Coronary artery (tissue), 2 donors: ENCODE measurements at places on chromosomes 11 and 22.
A peak's percentile ranks its signal among the peaks of the same experiment; 100 is the strongest.

- no peak for DNase-seq
These were observed 58.6 kb downstream of the LRRC4C start for GRCh38 chr11:41400819-41401382.

- DNase-seq, result peak; percentile 56
These were observed 50.7 kb downstream of the CD82 start for GRCh38 chr11:44615913-44616791.

DNA sequence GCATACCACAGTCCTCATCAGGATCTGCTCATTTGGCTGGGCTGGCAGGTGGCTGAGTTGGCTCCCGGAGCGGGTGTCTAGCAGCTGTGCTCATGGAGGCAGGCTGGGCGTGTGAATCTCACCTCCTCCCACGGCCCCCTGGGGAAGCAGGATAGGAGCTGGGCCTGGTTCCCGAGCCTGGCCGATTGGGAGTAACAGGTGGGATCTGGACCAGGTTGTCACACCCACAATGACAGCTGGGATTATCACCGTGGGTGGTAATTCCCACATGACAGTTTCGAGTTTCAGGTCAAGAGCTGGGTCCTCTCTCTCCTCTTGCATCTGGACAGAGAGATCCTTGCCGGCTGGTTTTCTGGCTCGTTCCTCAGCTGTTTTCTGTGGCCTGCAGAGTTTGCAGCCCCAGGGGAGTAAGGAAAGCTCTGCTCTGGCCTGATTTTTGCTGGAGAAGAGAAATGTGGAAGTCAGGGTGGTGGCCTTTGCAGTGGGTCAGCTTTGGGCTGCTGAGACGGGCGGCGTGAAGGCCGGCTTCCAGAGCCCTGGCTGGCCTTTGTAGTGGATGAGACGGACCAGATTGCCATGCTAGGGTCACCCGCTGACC, 57.0 kb downstream of the BCR start:
- no peak for DNase-seq

DNA sequence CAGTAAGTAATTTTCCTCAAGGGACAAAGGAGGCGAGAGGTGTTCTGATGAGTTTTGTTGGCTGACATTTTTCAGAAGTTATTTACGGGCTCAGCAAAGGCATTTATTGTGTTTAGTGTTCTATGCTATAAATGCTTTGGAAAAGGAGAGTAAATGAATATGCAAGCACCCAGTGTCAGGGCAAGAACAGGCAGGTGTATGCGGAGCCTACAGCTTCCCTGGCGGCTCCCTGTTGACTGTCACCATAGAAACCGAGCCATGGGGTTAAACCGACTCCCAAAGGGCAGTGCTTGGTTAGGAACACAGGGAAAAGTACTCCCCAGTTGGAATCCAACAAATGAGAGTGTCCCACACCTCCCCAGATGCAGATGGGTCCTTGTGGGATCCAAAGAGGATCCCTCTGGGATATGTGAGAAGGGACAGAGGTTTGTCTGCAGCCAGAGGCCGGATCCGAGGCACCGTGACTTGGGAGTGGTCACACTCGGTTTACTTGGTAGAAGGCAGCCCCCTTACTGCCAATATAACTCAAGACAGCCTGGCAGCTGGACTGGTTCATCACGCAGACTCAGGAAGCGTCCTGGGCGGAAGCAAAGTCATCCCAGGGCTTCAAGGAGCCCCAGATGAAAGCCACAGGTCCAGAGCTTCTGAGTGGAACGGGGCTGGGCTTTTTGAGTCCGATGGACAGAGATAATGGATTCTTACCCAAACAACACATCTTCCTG, 329.7 kb downstream of the CTTN start:
- no peak for DNase-seq

DNA sequence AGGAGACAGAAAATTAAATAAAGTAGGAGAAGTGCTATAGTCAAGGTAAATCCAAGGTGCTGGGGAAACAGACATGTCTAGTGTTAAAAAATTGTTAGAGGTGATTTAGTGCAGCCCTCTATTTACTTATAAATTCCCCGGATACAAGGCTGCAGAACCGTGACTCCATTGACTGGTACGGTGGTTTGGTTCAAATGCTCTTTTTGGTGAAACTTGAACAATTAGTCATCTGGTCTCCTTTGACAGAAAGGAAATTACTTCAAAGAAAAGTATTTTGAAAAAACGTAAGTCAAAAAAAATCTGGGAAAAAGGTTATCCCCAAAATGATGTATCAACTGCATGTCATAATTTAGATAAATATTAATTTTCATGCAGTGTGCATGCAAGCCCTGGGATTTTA, 399.2 kb downstream of the CNTN5 start:
- no peak for DNase-seq

GRCh38 chr22:24685531-24686190, 82.7 kb downstream of the GGT1 start:
- DNase-seq, result no peak

DNA sequence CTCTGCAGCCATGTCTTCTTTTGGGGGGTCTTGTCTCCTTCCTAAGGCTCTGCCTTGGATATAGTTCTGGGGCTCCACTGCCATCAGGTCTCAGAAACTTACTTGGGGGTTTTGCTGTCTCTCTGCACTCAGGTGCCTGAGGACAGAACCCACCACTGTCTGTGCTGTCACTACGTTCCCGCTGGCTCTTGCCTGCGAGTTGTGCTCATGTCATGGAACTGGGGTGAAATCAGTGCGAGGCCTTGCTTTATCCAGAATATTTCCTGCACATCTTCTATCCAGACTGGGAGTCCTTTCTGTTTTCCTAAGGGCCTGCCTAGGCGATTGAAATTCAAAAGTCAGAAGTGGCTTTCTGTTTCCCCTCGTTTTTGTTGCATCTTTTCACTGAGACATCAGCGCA, 6.6 kb upstream of the USP2 start:
- DNase-seq, result no peak

DNA sequence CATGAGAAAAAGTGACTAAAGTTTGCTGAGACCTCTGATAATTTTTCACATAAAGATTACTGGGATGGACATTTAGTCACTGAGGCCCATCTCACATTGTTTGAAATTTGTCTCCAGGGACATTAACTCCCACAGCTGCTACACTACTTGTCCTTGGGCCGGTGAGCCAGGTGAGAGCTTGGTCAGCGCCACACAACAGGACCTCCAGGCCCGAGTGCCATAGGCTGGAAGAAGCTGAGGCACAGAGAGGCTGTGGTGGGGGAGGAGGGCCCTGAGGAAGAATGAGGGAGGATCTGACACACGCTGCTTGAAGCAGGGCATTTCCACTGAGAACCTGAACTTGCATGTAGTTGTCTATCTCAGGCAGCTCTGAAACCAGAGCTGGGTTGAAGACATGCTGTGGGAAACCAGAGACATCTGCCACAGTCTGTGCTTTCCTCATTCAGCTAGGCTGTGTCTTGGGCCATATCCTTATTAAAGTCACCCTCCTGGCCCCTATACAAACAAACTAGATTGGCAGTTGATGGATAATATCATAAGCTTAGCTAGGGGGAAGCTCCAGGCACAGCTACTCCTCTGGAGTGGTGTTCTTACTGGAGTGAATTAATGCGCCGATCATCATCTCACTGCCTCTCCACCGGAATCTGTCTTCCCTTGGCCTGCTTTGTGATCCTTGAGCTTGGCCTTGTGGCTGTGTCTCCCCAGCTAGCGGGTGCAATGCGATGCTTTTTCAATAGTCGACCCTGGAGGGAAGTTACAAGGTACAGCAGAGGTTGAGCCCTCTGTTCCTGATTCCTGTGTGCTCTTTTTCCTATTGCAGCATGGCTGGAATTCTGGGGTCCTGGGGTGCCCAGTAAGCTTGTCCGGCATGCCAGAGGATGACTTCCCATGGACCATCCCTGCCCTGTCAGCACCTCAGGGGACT, 225.3 kb upstream of the B3GAT1 start:
- DNase-seq, result peak; percentile 45

GRCh38 chr11:122983438-122984185, 2.0 kb upstream of the BSX start:
- no peak for DNase-seq

DNA sequence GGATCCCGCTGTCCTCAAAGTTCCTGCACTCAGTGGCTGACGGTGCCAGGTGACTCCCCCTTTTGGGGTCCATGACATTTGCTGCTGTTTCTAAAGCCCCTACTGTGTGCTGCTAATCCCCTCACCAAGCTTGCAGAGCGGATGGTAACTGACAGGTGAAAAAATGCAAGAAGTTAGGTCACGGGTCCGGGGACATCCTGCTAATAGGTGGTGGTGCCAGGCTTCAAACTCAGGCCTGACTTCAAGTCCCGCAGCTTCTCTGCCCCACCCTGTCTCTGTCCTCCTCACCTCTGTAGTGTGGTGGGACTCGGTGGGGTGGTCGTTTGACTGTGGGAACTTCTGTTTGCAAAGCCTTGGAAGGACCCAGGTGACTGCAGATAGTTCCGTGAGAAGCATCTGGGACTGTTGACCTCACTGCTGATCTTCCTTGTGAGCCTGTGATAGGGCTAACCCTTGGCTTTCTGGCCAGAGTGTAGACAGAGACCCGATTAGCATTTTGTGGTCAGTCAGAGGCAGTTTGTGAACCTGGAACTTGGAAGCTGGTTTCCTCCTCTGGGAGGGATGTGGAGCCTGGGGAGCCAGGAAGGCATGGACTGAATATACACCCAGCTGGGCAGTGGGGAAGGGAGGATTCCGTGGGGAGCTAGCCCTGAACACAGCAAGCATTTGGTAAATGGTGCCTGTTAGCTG, 115.4 kb upstream of the OR4B1 start:
- DNase-seq, result peak; percentile 33

GRCh38 chr22:50551160-50551752, 5.6 kb downstream of the KLHDC7B start:
- DNase-seq, result no peak

- DNase-seq, result no peak
These were observed 794 bp upstream of the EMSY start for GRCh38 chr11:76444065-76444383.

DNA sequence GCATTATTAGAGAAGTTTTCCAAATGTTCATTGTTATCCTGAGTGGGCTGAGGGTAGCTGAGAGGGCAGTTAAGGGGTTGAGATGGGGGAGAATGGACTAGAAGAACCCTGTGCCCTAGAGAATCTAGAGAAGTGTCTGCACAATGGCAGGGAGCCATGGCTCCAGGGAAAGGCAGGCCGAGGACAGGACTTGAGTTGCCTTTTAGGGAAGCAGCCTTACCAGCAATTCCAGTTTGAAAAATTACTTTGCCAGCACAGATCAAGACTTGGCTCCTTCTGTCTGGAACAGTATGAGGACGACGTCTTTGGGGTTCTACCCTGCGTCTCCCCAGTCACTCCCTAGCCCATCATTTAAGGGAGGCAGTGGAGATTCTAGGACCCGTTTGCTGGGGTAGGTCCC, 25.7 kb upstream of the MICAL3 start:
- no peak for DNase-seq

- DNase-seq, result no peak
These were observed 6.1 kb upstream of the ARAP1 start for GRCh38 chr11:72758304-72758689.

GRCh38 chr11:36162006-36162882, 127.0 kb downstream of the COMMD9 start:
- no peak for DNase-seq

GRCh38 chr11:15169815-15170551, 55.3 kb downstream of the INSC start:
- no peak for DNase-seq

DNA sequence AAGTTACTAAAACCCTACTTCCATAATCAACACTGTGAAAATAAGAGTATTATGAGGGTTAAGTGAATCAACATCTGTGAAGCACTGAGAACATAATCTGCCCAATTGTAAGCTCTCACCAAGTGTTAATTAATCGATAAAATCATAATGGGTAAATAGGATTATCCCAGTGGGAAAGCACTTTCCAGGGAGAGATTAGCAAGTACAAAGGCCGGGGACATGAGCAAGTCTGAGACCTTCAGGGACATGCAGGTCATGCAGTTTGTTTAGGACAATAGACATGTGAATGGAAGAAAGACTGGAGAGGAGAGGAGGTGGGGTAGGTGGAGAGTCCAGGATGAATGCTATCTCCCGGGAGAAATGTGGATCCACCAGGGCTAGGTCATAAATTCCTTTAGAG, 57.8 kb upstream of the FIBIN start:
- DNase-seq, result no peak

- DNase-seq, result no peak
These were observed 32.3 kb downstream of the MTMR2 start for GRCh38 chr11:95891423-95892170.

GRCh38 chr11:82703796-82704195, 29.9 kb downstream of the FAM181B start:
- DNase-seq, result no peak

DNA sequence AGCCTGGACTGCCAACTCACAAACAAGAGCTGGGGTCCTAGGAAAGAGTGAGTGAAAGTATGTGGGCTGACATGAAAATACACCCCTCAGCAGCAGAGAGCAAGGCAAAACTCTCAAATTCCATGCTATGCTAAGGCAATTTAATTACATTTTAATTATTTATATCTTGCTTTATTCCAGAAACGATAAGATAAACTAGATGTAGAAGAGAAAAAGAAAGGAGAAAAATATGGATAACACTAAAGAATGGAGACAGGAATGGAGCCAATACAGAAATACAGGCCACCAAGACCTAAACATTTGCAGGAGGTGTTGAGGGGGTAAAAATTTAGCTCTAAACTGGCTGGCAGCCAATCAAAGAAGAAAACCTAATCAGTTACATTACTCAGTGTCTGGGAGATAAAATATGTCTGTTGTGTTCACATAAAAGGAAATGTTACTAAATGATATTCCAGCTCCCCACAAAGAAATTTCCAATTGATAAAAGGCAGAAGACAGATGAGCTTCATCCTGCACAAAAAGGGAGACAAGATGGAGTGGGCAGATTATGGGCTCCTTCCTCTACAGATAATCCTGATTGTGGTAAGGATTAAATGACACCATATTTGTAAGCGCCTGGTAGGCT, 223.5 kb upstream of the BLID start:
- no peak for DNase-seq

DNA sequence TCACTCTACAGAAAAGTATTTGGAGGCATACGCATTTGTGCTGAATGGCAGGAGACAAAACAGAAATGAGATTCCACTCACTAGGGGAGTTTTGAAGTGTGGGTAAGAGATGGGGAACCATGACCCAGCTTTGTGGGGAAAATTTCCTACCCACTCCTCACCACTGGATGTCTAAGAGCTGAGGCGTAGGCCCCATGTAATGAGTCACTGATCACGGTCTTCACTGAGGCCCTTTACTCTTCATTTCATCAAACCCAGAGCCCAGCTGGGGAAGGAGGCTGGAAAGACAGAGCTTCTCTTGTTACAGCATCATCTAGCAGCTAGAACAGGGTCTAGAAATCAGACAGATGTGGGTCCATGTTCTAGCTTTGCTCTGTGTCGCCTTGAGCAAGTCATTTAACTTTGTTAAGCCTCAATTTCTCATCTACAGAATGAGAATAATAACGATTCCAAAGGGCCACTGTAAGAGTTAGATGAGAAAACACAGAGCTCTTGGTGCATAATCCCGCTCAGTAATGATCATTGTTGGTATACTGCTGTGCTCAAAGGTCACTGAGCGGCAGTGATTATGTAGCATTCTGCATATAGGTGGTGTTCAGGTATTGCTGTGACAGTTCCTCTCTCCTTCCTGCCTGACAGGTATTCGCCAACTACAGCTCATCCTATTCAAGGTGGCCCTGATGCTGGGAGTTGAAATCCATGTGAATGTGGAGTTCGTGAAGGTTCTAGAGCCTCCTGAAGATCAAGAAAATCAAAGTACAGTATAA, 97.2 kb downstream of the MICAL2 start:
- no peak for DNase-seq
